Astrocyte of the hippocampus (primary cell): ENCODE measurements at places on chromosomes 2 and 18.

DNA sequence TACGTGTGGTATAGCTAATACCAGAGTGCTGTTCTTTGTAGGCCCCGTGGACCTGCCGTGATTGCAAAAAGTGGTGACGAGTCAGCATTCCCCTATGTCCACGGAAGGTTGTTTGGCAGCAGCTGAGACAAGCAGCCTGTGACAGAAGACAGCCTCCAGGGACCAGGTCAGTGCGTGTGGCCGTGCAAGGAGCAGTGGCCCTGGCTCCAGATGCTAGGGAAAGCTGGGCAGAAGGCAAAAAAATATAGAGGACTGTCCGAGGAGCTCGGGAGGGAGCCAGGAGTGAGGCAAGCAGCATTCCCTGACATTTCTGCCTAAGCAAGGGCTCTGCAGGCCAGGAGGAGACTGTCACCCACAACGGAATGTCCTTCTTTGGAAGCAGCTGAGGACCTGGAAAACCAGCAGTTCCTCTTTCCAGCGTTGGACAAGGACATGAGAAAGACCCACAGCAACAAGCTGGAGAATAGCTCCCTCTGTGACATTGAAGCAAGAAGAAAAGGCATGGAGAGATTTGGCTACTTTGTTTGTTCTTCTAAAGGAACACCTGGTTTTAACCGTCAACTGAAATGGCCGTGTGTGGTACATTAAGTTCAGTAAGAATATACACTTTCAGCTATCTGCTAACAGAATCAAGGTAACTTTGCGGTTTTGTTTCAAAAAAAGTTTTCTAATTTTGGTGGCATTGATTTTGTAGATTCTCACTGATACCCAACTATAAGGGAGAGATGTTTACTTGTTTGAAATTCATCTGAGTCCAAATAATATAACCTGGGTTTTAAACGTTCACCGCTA lies 58.3 kb downstream of the NPAS2 start:
- DNase-seq = no peak

GRCh38 chr2:621303-622099 lies 55.7 kb downstream of the TMEM18 start:
- no peak for DNase-seq

GRCh38 chr2:65782186-65782585 lies 349.8 kb upstream of the SPRED2 start:
- DNase-seq = no peak

- no peak for DNase-seq
Observed at GRCh38 chr2:10426726-10427617, 21.2 kb downstream of the ODC1 start.

DNA sequence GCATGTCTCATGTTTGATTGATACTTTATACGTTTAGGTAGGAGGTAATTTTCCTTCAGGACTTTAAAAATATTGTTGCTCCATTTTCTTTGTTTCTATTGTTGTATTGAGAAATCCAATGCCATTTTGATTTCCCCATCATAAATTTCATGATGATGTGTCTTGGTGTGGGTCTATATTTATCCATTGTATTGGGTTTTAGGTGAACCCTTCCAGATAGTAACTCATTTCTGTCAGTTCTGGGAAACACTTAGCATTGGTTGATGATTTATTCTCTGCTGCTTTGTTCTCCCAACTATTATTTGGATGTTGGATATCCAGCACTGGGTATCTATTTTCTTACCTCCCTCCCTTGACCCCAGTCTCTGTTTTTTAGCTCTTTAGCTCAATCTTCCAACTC lies 10.0 kb downstream of the MRPL19 start:
- DNase-seq = no peak

GRCh38 chr2:170715062-170715931 lies at the start of gene SP5:
TSS of gene SP5 (plus strand) at chr2:170715337. CDS start at chr2:170715513, 176 bp downstream.
- peak; percentile 78 for DNase-seq

- DNase-seq = no peak
Observed at GRCh38 chr18:69267895-69268294, 132.8 kb upstream of the DOK6 start.

- DNase-seq = no peak
Observed at GRCh38 chr18:49988101-49988500, 174.8 kb upstream of the ACAA2 start.

DNA sequence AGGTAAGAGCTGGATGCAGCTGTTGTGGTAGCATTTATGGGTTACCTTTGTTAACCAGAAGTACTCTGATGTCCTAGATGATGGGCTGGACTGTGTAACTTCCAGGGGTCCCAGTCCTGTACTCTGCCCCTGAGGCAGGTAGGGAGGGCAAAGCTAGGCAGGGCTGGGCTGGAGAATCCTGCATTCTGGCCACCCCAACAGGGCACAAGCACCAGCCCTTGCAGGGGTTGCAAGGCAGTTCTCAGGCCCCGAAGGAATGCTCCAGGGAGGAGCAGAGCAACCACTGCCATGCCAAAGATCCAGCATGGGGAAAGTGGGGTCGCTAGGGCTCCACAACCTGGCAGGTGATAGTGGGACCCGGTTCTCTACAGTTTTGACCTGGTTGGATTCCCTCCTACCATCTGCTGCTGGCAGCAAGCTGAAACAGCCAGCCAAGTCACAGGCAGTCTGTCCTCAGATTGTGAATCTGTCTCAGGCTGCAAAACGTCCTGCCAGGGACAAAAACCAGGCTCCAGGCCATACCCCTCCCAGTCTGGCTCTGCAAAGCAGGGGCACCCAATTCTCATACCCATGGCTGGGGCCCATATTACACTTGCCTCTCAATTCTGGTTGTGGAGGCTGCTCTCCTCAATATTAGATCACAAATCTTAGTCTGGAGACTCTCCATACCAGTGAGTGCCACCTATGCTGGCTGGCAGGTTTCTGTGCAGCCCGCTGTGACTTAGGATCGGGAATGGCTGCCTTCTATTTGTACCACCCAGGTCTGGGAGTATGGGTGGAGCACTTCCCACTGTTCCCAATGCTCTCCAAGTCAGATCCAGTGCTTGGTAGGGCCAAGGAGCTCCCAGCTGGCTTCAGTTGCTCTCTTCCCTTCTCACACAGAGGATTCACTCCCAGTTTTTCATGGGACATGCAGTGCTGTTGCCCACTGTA lies 61.1 kb downstream of the SMCHD1 start:
- no peak for DNase-seq

GRCh38 chr2:70890469-70891065 lies 45.1 kb upstream of the ATP6V1B1 start:
- no peak for DNase-seq

- no peak for DNase-seq
Observed at GRCh38 chr18:23872701-23873550, 141.6 kb upstream of the TTC39C start.

- DNase-seq = no peak
Observed at GRCh38 chr2:127103243-127104165, 3.5 kb downstream of the BIN1 start.

DNA sequence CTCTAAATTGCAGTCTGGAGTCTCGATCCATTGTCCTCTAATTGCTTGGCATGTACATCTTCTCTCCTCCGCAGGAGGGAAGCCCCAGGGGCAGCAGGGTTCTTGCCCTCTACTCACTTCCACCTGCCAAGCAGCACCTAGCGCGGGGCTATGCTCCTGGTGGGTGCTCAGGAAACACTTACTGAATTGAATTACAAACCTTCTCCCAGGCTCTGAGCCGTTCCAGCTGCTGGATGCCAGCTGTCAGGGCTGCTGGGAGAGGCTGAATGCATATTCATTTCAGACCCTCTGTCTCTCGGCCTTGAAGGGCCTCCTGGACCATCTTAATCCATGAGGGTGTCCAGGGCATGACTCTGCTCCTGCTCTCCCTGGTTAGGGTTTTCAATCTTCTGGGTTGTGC lies 94.0 kb downstream of the CELF4 start:
- no peak for DNase-seq

GRCh38 chr18:49230326-49230725 lies 230.1 kb downstream of the DYM start:
- no peak for DNase-seq

- DNase-seq = no peak
Observed at GRCh38 chr2:173119944-173120343, 44.3 kb downstream of the MAP3K20 start.

DNA sequence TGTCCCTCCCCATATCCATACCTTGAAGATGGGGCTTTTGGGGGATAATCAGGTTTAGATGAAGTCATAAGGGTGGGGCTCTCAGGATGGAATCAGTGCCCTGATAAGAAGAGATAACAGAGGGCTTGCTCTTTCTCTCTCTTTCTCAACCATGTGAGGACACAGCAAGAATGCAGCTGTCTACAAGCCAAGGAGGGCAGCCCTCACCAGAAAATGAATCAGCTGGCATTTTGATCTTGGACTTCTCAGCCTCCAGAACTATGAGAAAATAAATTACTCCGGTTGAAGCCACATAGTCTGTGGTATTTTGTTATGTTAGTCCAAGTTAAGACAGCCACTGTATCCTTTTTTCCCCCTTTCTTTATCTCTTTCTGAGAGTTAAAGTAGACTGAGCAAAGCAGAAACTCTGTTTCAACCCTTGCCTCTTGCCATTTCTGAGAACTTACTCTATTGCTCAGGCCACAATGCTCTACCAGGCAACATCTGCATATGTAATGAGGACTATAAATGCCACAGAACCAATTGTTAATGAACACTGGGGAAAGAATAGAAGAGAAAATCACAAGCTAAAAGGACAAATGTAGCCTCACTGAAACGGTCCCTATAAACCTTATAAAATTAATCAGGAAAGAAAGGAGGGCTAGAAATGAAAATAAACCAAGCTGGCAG lies 56.9 kb downstream of the SRBD1 start:
- peak; percentile 62 for DNase-seq

- DNase-seq = no peak
Observed at GRCh38 chr18:80088036-80088435, 21.0 kb upstream of the ADNP2 start.

GRCh38 chr2:215982465-215982875 lies 30.9 kb downstream of the MREG start:
- DNase-seq = peak; percentile 64

- no peak for DNase-seq
Observed at GRCh38 chr2:105635564-105635963, 109.1 kb upstream of the NCK2 start.

- DNase-seq = no peak
Observed at GRCh38 chr2:167759531-167759930, 487.9 kb downstream of the STK39 start.

- DNase-seq = no peak
Observed at GRCh38 chr2:119364798-119365197, 1.8 kb downstream of the C2orf76 start.

DNA sequence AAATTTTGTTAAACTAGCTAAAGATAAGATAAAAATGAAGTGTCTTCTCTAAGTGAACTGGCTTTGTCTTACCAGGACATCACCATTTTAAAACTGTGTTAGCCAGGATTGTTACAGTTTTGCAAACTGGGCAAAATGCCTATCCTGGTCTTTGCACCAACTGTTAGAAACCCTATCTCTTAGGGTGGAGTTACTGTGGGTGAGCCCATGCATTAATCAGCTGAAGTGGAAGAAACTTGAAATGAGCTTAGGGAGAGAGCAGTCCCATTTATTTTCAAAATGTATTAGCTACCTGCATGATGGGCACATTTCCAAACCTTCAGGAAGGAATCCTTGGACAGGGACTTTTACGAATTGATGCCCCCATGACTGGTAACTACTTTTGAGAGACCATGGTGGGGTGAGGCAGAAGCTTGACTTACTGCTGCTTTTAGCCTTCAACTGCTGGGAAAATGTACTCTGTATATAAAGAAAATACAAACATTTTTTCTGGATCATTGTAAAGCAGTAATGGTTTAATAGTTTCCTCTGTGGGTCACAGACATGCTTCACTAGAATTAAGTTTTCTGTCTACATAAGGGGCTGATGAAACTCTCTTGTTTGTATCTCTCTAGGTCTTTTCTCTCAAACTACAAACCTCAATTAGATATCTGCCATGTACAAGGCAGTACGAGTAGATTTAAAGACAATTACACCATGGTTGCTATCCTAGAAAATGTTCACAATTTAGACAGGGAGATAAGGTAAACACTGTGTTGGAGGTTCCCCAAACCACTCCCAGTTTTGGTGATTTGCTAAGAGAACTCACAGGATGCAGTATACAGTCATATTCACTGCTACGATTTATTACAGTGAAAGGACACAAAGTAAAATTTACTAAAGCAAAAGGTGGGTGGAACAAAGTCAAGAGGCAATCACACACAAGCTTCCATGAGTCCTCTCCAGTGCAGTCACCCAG lies 321.4 kb upstream of the MMADHC start:
- peak; percentile 30 for DNase-seq

DNA sequence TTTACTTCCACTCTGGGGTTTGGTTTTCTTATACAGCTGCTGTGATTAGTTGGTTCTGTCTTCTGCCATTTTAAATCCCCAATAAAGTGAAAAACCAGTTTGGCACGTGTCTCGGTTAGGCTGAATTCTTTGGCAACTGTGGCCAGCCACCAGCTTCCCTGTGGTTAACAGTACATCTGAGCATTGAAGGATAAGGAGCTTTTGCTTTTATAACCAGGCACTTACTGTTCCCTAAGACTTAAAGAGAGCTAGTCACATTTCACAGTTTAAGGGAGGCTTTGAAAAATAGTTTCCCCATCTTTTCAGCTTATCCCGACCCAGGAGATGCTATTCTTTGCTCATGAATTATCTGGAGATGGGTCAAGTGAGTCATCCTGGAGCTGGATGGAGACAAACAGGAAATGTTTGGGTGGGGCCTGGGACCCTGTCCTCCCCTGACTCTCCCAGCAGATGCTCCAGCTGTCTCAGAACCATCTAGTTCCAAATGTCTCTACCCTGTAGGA lies 57.3 kb upstream of the EML6 start:
- DNase-seq = peak; percentile 89

DNA sequence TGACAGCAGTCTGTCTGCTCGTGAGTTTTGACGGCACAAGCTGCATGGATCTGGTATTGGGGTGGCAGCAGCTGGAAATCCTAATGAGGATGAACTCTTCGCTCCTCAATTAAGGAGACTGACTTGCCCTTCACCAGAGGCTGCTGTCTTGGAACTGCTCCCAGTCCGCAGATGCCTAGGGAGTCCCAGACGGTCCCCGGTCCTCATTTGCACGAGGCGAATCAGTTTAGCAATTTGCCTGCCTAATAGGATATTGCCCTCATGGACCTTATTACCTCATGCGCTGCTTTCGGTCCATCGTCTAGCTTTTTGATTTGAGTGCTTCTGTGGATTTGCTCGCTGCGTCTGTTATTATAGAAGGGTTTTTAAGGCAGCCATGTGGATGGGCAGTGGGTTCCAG lies 40.6 kb downstream of the ASAP2 start:
- DNase-seq = no peak

GRCh38 chr18:4454537-4455112 lies 482 bp downstream of the DLGAP1 start:
- DNase-seq = no peak

GRCh38 chr2:83633423-83633822 lies 825.7 kb downstream of the SUCLG1 start:
- DNase-seq = peak; percentile 77

DNA sequence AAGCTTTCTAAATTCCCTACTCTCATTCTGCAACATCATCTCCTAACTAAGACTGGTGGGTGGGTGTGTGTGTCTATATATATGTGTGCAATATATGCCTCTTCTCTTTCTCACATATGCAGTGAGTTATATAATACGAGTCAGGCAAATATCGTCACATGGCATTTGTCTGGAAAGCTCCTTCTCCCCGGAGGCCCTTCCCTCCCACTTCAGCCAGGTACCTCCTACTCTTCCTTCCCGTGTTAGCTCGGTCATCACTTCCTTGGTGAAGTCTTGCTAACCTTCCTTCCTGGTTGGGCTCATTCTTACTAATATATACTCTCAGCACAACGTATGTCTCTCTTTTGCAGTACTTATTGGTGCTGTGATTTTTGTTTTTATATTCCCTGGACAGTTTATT lies 66.4 kb upstream of the NCK2 start:
- DNase-seq = no peak
